ENCODE measurements at places on chromosomes 6 and 20.
A peak's percentile ranks its signal among the peaks of the same experiment; 100 is the strongest.

- ATAC-seq: no peak
These were observed 53.9 kb downstream of the KIZ start for GRCh38 chr20:21179757-21180156.

DNA sequence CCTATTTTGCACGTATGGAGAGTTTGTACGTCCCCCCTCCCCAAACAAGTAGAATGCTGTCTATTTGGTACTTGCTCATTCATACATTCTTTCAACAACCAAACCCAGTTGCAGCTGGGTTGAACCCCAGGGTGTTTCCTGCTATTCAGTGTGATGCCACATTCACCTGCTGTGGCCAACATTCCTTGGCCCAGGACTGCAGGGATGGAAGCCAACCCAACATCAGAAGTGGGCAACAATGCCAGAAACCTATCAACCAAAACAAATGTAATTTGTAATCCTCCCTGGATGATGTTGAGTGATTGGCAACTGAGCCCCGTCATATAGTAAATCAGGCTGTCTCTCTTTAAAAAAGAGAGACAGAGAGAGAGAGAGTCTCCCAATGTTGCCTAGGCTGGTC lies 8.9 kb downstream of the NT5E start:
- no peak for ATAC-seq

DNA sequence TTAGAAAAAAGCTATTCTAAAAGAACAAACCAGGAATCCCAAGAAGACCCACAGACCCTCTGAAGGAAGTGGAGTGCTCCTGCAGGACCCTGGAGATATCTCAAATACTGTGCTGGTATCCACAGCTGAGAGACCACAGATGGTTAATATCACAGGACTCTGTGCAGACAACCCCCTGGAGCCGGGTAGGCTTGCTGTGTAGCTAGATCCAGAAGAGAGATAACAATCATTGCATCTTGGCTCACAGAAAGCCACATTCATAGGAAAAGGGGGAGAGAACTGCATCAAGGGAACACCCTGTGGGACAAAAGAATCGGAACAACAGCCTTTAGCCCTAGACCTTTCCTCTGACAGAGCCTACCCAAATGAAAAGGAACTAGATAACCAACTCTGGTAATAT lies 689.5 kb downstream of the PHF3 start:
- ATAC-seq: no peak

- no peak for ATAC-seq
These were observed 331.8 kb downstream of the CDKAL1 start for GRCh38 chr6:20866036-20866435.

DNA sequence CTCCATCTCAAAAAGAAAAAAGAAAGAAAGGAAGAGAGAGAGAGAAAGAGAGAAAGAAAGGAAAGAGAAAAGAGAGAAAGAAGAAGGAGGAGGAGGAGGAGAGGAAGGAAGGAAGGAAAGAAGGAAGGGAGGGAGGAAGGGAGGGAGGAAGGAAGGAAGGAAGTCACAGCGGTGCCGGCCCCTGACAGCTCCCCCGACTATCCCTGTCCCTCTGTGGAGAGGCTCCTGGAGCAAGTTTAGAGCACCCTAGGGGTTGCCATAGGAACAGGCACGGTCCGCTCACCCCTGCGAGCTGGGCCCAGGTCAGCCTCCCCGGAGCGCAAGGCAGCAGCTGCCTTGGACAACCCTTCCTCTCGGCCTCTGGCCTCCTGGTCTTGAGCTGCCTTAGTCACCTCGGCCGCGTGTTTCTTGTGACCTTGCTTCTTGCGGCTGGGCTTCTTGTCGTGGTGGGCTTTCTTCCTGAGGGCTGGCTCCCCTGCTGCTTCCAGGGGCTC lies 6.8 kb downstream of the BNIP5 start:
- no peak for ATAC-seq

DNA sequence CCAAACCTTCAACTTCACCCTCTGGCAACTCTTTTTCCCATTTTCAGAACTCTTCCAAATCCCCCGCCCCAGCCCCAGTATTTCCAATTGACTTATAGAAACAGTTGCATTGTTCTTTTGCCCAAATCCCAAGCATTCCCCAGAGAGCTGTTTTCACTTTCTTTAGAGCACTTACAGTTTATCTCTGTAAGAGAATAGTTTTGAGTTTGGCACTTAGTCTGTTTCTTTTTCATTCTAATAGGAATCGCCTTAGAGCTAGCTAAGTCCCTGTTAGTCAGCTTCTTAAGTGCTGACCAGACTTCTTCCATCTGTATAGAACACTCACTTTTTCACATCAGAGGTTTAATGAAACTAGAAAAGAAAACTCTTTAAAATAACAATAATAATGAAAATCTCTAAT lies 374.2 kb upstream of the FLRT3 start:
- ATAC-seq: no peak

DNA sequence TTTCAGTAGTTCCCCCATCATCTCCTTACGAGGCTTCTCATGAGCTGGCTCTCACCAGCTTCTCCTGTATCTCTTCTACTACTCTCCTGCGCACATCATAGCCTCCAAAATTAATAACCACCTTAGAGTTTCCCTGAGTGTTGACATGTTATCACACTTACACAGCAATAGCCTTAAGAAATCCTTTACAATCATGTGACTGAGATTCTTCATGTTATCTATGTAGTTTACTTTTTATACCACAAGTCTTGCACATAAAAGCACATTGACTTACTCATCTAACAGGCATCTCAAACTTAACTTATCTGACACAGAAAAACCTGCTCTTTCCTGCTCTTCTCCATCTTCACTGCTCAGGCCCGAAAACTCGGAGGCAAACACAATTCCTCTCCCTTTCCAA lies 103.7 kb upstream of the TAB2 start:
- ATAC-seq: peak; percentile 13

DNA sequence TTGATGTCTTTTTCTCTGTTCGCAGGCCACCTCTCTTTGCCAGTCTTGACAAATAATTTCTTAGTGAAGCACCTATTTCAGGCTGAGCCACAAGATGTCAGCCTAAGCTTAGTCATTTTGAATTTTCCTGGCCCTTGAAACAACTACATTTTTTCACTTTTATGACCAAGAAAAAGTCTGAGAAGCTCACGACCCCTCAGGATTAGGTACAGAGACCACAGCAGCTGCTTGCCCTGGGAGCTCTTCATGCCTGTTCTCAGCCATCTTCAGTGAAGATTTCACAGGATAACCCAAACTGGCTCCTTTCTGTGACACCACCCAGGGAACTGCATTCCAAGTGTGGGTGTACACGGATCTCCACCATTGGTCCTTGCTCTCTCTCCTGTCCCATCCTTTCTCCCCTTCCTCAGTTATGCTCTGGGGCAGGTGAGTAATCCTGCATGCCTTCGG lies 38.4 kb upstream of the SPTLC3 start:
- no peak for ATAC-seq

GRCh38 chr6:26243752-26244151 lies 121.2 kb upstream of the BTN3A2 start:
- no peak for ATAC-seq

- ATAC-seq: peak; percentile 59
These were observed 25.7 kb upstream of the TCFL5 start for GRCh38 chr20:62887152-62887859.

DNA sequence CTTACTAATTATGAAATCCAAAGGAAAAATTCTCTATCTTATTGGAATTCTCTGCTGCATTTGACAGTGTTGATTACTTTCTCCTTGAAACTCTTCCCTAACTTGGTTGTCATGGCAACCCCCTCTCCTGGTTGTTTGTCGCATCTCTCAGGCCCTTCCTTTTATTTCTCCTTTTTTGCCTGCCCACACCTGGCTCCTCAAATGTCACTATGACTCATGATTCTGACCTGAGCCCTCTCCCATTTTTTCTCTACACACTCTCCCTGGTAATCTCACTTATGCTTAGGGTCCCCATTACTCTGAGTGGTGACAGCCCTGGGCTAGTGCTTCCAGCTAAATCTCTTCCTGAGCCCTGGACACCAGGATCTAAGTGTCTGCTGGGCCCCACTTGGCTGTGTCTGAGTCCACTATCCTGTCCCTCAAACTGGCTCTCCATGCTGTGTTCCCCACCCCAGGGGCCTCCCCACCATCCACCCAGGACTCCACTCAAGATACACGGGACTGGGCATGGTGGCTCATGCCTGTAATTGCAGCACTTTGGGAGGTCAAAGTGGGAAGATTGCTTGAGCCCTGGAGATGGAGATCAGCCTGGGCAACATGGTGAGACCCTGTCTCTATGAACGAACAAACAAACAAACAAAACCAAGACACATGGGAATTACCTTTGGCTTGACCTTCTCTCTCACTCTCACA lies 16.5 kb upstream of the NNAT start:
- no peak for ATAC-seq

- no peak for ATAC-seq
These were observed 43.6 kb downstream of the CTCFL start for GRCh38 chr20:57481281-57481711.

DNA sequence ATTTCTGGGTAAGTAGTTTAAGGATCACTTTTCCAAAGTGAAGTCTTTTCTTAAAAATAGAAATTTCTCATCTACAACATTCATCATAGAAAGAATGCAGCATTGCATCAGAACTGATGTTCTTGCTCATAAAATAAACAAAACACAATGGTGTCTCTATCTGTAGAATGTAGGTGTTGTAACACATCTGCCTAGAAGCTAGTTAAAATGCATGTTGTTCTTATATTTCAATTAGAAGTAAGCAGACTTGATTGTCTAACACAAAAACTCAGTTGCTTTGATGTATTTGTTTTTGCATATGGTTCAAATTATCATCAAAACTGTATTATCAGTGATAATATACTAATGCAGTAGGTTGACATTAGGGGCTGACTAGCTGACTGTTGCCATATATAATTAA lies 654.7 kb upstream of the FLRT3 start:
- no peak for ATAC-seq

- ATAC-seq: no peak
These were observed 23.2 kb upstream of the STX11 start for GRCh38 chr6:144127097-144127496.

- ATAC-seq: no peak
These were observed 15.4 kb downstream of the SLC17A4 start for GRCh38 chr6:25769983-25770382.

DNA sequence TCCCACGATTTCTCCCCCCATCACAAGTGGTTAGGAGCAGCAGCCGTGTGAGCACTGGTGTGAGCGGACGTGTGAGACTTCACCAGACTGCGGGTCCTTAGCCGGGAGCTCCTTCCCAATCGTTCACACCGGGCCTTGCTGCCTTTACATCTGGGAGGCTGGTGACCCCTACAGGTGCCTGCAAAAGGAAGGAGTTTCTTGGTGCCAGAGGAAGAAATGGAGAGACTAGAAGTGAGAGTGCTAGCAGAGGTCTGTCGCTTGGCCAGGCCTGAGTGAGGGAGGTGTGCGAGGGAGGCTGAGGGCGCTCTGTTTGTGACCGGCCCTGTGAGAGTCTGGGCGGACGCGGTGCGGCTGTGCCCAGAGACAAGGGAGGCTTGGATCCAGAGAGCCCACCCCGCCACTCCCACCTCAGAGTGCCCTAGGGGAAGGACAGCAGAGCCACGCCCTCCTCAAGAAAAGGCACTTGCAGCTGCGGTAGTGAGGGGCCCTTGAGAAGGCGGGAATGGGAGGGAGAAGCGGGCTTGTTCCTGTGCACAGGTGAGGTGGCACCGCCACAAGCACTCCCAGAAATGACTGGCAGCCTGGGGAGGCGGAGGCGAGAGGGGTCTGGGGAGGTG lies 10.0 kb upstream of the ARMC2 start:
- ATAC-seq: no peak

DNA sequence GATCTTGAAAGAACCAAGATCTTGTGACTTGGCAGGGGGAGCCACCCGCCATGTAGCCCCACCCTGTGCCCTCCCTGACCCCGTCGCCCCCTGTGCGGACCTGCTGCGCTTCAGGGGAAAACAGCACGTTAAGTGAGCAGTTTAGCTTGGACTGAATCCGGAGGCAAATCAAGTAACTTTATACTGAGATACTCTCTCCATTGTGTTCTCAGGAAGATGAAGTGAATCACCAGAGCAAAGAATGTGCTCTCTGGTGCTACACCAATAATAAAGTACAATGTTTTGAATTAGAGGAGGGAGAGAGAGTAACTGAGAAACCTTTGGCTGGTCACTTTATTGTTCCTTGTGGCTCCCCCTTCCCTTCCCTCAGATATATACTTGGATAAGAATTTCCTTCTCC lies 83.4 kb downstream of the TXNDC5 start:
- ATAC-seq: no peak

- no peak for ATAC-seq
These were observed 25.9 kb upstream of the ATXN1 start for GRCh38 chr6:16787128-16787682.

DNA sequence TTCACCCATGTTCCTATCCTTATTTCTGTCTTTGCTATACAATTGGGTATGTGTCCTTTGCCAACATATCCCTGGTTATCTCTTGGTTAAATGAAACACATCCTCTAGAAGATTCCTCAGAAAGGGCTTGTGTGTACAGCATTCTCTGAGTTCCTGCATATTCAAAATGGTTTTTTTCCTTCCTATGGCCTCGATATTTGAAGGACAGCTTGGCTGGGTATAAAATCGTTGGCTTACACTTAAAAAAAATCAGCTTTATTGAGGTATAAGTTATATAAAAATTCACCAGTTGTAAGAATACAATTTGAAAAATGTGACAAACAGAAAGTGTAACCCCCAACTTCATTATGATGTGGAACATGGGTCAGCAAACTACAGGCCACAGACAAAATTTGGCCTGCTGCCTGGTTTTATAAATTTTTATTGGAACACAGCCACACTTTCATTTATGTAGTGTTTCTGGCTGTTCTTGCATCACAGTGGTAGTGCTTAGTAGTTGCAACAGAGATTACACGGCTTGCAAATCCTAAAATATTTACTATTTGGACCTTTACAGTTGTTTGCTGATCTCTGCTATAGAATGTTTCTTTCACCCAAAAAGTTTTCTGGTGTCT lies 16.7 kb downstream of the PCMT1 start:
- ATAC-seq: no peak

DNA sequence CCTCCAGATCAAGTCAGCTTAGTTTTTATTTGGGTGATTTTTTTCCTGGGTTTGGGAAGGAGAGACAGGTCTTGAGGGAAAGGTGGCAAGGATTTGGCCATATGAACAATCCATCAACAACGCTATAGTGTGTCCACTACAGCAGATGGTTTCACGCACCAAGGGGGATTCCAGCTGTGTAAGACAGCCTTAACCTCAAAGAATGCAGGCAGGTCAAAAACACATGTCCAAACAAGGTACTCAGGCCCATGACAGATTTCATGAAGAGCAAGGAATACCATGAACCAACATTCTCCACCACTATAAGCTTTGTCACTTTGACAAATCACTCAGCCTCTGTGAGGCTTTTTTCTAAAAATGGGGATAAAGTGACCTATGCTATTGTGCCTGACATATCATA lies 2.0 kb downstream of the AIF1 start:
- ATAC-seq: no peak

- peak; percentile 93 for ATAC-seq
These were observed 135.6 kb upstream of the PTPRK start for GRCh38 chr6:128655978-128656498.

Measured in activated CD4-positive, CD25-positive, alpha-beta regulatory T cell treated with anti-CD3 and anti-CD28 coated beads, Interleukin-2, amount 50 U/mL, for 24 hours (primary cell).